ENCODE measurements at places on chromosomes 11 and 22.
A peak's percentile ranks its signal among the peaks of the same experiment; 100 is the strongest.

DNA sequence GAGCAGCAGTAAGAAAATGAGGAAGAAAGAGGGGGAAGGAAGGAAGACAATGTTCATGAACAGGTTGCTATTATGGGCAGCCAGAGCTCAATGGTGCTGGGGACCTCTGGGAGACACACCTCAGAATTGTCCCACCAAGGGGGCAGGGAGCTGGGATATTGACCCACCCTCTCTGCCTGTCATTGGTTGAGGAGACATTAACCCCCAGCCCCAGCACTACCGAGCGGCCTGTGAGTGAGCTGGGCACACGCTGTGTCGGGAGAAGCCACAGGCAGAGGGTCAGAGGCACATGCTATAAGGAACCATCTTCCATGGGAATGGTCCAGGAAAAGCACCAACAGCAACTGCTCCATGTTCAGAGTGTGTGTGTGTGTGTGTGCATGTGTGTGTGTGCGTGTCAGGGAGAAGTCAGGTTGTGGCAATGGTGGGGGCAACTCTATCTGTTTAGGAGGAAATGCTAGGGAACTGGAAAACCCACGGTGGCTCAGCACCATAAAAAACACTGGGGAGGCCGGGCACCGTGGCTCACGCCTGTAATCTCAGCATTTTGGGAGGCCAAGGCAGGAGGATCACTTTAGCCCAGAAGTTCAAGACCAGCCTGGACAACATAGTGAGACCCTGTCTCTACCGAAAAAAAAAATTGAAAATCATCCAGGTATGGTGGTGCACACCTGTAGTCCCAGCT lies 49.2 kb downstream of the CD6 start:
- DNase-seq = no peak

DNA sequence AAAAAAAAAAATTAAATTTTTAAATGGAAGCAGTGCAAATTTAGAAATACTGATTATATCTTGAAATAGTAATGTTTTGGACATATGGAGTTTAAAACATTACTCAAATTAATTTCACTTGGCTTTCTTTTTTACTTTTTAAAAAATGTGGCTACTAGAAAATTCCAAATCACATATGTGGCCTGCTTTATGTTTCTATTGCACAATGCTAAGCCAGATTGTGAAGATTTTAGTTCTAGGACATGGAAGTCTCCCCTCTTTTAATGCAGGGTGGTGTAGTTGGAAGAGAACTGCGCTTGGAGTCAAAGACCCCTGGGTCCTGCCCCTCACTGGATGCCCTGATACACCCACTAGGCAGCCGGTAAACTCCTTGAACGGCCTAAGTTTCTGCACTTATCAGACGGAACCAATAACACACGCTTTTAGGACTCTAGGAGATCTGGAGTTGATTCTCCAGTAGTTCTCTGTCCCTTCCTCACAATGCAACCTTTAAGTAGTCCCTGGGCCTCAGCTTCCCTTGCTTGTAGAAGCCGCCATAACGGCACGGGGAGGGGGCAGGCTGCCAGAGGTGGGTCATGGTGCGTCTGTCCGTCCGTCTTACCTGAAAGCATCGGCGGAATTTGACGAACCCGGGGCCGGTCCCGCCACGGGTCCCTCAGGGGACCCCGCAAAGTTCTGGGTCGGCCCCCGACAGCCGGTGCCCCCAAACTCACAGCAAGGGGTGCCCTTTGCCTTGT lies 505 bp downstream of the FAM227A start:
- DNase-seq = no peak

DNA sequence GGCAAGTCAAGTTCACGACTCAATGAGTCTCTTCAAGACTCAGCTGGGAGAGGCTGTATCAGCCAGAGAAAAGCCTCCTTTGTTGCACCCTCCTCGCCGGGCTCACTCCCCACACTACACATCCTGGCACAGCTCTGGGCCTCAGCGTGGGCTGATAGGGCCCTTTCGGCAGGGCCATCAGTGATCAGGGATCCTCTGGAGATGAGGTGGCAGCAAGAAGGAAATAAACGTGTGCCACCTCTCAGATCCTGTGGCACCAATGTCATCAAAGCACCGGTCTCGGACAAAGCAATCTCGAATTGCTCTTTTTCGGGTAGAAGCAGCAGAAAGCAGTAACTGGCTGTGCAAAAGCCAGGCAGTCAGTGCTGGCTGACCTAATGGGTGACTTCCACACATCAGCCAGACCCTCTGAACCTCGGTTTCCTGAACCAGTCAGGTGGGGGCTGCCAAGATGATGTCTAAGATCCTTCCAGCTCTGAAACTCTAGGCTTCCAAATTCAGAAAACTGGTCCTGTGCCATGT lies 2.1 kb downstream of the EHD1 start:
- no peak for DNase-seq

DNA sequence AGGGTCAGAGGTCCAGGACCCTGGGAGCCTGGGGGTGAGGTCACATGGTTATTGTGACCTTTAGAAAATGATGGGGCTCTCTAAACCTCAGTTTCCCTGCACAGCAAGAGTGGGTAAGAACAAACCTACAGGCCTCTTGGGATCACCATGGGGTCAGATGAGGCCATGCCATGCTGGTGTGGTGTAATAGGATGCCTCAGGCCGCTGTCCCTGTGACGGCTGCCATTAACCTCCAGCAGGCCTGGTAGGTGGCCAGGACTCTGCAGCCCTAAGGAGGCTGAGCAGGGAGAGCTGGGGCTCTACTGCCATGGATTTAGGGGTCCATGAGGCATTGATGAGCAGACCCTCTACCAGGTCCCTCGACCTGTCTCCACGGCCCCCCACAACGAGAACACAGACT lies 265.5 kb downstream of the CTTN start:
- DNase-seq = no peak

GRCh38 chr11:128548649-128549255 lies 38.6 kb downstream of the ETS1 start:
- peak; percentile 50 for DNase-seq

DNA sequence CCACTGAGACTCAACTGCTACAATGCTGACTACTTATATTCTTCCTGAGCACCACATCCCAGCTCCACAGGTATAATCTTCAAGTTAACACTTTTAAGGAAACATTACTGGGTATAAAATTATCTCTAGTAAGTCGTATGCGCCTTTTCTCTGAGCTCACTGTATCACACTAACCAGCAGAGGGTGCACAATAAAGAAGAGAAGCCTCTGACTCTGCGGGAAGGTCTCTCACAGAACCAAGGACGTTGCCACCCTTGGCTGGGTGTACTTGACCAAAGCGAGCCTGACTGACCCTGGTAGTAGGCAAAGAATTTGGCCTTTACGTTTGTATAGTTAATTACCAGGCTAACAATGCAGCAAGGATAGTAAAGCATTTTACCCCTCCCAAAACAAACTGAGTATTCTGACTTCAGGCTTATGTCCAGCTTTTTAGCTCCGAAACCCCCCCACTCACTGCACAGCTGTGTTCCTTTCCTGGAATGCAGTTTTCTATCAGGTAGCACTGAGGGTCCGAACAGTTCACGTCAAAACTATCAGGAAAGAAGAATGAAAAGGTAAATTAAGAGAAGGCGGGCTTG lies at the start of gene BTBD18:
BTBD18 (minus strand) TSS at position 144 of the 578 bp plus-strand sequence. CDS start 631 bp downstream, outside the sequence.
- DNase-seq = peak; percentile 40

GRCh38 chr11:12196308-12196707 lies 85.9 kb downstream of the MICAL2 start:
- no peak for DNase-seq

DNA sequence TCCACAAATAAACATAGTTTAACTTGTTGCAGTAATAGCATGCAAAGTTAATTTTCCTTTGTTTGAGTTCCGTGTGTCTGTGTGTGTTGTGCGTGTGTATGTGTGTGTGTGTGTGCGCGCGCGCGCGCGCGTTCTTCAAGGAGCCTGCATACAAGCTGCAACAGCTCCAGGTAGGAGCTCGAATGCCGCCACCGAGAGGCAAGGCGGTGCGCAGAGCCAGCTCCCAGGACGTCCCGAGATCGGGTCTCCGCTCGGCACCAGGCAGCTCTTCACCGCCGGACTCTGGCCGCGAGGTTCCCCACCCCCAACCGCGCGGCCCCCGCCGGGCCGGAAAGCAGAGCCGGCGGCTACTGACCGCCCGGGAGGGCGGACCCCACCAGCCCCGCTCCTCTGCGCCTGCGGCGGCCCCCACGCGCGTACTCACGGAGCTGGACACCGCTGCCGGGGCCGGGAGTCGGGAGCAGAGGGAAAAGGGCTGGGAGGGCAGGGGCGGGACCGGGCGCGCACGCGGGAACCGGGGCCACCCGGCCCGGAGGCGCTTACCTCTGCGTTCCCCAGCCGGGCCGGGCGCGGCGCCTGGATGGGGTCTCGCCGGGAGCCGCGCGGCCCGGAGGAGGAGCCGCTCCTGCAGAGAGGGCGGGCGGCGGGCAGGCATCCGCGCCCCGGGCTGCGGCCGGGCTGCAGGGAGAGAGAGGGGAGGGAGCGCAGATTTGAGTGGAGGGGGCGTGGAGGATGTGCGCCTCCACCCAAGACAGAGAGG lies 40.4 kb upstream of the AKIP1 start:
- peak; percentile 3 for DNase-seq

- DNase-seq = no peak
Measured at GRCh38 chr22:31099386-31099785, 8.0 kb downstream of the SELENOM start.

- no peak for DNase-seq
Measured at GRCh38 chr11:35550374-35551036, 25.1 kb upstream of the PAMR1 start.

Data from inflammatory macrophage treated with lipopolysaccharide for 4 hours (primary cell).